ENCODE measurements at places on chromosomes 12 and 14.

GRCh38 chr14:92785667-92786426 lies 8.3 kb upstream of the GOLGA5 start:
- no peak for DNase-seq

DNA sequence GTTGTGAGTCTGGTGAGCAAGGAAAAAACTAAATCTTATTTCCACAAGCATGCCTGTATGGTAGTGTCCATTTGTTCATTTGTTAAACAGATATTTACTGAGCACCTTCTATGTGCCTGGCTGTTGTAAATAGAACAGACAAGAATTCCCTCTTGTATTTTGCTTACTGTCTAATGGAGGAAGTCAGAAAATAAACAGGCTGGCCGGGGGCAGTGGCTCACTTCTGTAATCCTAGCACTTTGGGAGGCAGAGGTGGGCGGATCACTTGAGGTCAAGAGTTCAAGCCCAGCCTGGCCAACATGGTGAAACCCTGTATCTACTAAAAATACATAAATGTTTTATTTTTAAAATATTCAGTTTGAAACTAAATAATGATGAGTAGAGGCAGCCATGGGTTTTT lies 79.3 kb downstream of the GTF2A1 start:
- DNase-seq = no peak

- DNase-seq = no peak
Measured at GRCh38 chr14:71610149-71610548, 322.1 kb upstream of the RGS6 start.

GRCh38 chr12:105674871-105675699 lies 344.6 kb downstream of the C12orf75 start:
- no peak for DNase-seq

- DNase-seq = no peak
Measured at GRCh38 chr14:20774258-20774824, 6.1 kb downstream of the EDDM3B start.

DNA sequence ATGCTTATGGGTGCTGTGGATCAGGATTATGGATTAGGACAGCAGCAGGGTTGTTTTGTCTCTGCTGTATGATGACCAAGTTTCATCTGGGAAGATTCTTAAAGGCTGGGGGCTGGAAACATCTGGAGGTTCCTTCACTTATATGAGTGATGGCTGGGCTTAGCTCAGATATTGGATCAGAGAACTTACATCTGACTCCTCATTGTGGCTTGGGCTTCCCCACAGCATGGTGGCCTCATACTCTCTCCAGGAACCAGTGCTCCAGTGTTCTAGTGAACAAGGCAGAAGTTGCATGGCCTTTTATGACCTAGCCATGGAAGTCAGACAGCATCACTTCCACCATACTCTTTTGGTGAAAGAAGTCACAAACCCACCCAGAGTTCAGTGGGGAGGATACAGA lies 336.1 kb upstream of the TBX3 start:
- DNase-seq = no peak

DNA sequence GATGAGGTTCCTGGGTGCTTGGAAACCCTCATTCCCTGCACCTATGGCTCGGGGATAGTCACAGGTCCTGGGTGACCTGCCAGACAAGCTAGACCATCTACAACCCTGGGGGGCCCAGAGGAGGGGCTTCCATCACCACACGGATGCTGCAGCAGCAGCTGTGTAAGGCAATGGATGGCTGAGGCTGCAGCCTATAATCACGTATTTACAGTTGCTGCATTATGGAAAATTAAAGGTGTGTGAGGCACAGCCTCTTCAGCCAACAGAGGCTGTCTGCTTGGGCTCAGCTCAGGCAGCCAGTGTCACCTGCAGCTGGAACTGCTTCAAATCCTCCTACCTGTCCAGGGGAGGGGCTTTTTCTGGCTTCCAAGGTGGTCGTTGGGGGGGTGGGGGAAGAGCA lies 268.1 kb downstream of the CACNA1C start:
- no peak for DNase-seq

- peak; percentile 68 for DNase-seq
Measured at GRCh38 chr14:60514741-60515491, 6.0 kb downstream of the SIX6 start.

DNA sequence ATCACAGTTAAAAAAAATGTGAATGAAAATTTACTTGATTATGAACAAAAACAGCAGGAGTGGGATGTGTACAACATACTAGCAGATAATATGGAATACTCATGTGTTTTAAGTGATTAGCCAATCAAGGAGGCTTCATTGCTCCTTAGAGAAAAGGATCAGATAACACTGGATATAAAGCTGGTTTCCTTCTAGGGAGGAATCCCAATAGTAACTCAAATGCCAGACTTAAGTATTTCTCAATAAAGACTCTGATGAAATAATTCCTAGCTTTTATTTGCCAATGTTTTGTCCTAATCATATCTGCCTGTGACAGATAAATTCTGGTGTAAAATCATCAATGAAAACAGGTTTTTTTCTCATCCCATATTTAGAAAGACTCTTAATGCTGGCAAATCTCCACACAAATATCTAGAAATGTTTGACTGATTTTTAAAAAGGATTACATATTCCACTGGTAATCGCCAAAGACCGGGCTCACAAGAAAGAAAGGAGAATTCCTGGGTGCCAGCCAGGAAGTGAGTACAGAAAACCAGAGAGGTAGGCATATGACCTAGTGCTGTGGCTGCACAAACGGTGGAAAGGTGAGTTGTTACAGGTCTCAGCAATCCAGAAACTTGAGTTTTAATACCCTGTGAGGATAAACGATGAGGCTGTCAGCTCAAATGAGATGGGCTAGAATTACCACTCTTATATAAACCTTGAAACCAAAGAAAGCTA lies 108.6 kb upstream of the TTC7B start:
- DNase-seq = no peak

- DNase-seq = no peak
Measured at GRCh38 chr12:90575995-90576394, 379.0 kb downstream of the CCER1 start.

DNA sequence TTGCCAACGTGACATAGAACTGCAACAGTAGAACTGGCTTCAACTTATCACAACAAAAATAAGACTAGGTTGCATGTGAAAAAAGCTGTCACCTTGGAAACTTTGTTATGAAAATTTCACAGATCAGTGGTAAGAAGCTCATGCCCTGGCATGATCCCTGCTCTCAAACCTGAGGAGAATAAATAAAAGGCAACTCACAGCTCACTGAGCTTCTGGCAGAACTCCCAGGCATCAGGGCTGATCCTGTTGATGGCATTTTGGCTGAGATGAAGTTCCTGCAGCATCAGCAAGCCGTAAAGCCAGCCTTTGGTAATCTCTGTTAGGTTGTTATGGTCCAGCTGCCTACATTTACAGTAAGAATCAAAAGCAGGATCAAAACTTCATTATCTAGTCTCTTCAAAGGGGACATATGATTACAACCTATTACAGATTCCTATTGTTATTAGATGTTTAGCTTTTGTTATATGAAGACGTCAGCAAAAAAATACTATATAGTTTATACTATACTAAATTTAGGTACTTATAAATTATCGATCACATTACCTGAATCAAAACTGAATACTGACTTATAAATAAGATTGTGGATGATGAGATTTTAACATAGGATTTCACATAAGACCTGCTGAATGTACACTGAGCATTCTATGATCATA lies 32.0 kb downstream of the LRIG3 start:
- no peak for DNase-seq

DNA sequence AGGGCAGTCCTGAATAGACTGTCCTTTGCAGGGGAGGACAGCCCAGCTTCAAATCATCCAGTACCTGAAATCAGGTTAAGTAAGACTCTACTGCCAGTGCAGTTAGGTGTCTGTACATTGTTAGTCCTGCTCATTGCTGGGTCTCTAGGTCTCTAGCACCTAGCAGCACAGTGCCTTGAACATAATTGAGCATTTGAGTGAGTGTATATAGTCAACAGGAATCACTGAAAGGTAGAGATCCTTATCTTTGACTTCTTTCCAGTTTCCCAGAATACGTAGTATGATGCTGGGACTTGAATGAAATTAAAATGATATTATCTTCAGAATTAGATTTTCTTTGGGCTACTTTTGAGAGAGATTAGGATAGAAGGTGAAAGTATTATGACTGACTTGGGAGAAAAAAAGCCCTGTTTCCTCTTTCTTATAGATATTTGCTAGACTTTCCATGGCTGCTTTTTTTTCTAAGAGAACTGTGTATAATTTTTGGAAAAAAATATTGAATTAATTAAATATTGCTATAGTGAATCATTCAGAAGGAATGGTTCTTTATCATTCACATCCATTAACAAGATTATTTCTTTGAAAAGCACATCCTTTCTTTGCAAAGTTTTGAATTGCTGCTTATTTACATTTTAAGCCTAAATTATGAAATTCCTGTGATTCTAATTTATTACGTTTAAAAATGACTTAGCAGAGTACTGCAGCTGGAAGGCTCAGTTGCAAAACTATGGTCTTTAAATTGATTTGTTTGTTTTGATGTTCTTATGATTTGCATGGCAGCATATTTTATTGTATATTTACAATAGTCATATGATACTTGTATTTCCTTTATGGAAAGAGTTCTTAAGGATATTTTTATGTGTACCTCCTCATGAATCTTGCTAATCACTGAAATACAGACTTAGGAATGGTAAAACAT lies 51.6 kb downstream of the PPP4R4 start:
- DNase-seq = no peak

DNA sequence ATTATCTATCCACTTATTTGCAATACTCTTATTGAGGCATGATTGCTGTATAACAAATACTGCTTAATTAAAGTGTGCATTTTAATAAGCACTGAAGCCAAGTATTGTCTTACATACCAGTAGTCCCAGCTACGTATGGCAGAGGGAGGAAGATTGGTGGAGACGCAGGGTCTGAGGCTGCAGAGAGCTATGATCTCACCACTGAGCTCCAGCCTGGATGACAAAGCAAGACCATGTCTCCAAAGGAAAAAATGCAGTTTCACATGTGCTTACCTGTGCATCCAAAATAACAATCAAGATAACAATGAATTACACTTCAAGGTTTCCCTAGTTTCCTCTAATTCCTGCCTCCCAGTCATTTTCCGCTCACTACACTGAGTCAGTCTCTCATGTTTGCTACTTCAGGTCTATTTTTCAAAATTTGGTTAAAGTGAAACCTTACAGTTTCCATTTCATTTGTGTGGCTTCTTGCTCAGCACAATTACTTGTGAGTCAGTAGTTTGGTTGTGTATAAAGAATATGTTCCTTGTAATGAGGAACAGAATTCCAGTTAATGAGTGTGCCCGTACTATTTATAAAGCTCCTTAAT lies 1250.1 kb downstream of the TMEM121 start:
- DNase-seq = no peak

DNA sequence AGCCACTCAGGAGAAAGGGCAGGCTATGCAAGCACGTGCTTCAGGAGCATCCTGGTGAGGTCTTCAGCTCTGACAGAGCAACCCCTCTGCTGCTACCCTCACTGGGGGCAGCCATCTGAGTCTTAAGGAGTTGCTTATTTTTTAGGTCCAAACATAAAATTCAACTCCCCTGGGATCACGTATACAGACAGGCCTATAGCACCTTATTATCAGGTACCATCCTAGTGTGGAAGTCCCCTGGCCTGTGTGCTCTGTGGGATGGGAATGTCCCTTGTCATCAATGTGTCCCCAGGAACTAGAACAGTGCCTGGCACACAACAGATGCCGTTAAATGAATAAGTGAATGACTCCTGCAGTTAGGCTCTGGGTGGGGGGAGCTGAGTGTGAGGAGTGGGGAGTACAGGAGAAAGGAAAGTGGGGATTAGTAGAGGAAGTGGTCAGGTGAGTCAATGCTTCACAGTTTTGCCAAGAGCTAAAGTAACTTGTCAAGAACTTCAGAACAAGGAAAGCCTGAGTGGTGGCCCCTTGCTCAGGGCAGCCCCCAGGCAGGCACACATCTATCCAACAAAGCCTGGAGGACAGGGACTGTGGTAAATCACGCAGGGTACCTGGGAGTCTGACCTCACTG lies 33.5 kb downstream of the DAD1 start:
- no peak for DNase-seq

DNA sequence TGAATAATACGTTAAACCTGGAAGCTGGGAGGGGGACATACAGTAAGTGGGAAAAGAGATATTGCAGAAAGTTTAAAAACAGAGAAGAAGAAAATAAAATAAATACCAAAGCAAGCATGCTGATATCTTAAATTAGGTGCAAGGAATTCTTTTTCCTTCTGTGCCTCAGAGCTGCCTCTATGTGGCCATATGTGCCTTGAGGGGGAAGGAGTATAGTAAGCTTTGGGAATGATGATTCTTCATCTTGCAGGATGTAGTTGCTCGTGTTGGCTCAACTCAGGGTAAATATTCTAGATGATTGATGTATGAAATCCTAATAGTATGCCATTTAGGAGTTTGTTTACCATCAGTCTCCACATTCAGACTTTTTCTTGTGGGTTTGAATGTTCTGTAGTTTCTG lies 251.4 kb downstream of the RGS6 start:
- DNase-seq = no peak

Data from GM20000 (cell line).